NCI-H510A treated with DMSO at 0.1 percent for 48 hours (cell line): ENCODE measurements at places on chromosomes 12 and 14.
A peak's percentile ranks its signal among the peaks of the same experiment; 100 is the strongest.

GRCh38 chr14:97719931-97720330 is 922.7 kb downstream of the VRK1 start:
- DNase-seq, result no peak

DNA sequence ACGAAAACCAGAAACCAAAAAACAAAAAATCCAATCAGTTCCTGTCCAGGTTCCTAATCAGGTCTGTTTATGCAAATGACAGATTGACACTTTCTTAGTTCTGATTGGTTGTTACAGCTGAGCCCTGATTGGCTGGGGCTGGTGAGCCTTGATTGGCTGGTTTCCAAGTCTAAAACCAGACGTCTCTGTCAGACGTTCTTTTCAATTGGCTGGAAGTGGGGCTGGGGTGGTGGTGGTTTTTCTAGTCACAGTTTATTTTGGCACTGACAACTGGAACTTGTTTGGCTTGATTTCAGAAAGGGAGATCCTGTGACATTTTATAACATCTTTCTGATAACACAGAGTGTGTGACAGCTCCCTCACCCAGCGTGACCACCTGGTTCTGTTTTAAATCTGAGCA is 36.1 kb upstream of the PRICKLE1 start:
- DNase-seq, result no peak

DNA sequence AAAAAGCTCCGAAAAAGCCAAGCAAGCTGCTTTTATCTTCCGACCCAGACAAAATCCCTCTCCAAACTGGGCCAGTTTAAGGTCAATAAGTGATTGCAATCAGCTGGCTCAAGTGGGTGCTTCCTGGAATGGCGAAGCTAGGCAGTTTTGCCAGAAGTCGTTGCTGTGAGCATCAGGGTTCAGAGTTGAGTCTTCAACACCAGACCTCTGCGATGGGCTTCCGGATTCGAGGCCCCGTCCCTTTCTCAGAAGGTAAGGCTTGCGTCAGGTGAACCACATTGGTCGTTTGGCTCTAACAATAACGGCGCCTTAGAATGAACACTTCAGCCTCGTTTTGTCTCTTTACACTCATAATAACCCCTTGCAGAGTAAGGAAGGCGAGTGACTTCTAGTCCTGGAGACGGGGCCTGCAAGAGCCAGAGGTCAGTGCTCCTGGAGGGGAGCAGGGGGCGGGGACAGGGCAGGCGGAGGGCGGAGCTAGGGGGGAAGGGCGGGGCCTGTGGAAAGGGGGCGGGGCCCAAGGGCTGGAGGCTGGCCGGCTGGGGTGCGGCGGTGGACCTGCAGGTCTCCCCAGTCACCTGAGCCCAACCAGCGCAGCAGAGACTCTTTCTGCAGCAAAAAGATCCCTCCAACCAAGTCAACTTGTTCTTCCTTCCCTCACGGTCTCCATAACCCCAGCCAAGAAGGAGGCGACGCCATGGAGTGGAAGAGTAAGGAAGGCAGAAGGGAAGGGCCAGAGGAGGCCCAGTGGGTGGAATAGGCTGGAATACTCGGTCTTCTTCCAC is 34.0 kb upstream of the NFYB start:
- no peak for DNase-seq

- no peak for DNase-seq
Observed at GRCh38 chr12:112967306-112967705, 11.0 kb upstream of the OAS2 start.

GRCh38 chr12:48000878-48001504 is 3.3 kb downstream of the COL2A1 start:
- DNase-seq, result peak; percentile 51

DNA sequence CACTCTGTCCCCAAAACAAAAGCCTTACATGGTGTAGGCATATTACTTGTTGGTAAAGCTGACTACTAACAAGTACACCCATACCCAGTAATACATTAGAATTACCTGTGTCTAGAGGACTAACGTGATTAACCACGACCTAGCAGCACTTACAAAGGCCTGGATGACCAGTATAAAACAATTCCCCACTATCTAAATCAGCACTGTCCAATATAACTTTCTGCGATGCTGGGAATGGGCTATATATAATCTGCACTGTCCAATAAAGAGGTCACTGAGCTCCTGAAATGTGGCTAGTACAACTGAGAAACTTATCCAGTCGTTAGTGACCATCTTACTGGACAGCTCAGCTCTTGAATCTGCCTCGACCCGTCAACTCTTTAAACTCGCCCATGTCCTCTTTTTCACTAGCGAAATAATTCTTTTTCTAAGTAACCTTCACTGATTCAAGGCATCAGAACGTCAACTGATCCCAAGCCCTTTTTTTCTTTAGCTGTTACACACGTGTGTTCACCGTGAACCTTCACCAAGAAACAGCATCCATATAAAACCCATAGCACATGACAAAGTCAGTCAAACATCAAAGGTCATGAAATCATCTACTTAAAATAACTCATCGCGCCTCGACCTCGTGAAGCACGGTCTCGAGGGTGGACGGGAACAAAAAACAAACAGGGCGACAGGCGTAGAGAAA is 905 bp upstream of the CIPC start:
- peak; percentile 24 for DNase-seq

- peak; percentile 15 for DNase-seq
Observed at GRCh38 chr14:80959496-80959895, 4.1 kb downstream of the TSHR start.

DNA sequence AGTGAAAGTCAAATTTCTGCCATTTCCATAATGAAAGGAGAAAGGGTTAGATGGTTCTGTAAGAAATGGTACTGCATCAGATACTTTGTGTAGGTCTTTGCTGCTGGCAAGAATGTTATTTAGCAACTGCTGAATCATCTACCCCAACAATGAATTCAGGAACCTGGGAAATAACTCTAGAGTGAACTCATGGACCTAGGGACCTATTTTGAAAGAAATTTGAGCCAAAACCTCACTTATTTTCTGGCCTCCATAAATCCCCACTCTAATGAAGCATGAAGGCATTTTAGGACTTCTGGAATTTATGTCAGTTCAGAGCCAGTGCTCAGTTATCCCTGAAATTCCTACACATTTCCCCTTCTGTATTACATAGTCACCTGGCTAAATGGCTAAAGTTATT is 50.9 kb upstream of the CPNE8 start:
- no peak for DNase-seq

DNA sequence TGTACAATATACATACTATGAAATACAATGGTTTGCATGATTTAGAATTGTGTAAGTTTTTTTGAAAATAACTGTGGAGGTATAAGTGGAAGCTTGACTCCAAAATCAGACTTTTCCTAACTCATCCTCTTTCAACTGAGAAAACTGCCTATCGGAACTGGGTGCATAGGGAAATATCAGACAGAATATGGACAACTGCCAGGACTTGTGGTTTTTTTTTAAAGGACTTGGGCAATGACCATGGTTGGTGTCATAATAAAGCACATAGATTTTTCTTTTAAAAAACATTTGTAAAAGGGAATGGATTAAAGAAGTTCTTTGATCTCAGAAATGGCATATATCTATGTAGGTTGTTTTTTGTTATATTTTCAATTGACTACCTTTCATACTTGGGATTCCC is 53.3 kb upstream of the LRRK2 start:
- DNase-seq, result no peak
